SHP77 treated with DMSO at 0.1 percent for 48 hours (cell line): ENCODE measurements at places on chromosomes 1 and 21.

GRCh38 chr1:187655104-187655503 is 826.4 kb downstream of the PLA2G4A start:
- DNase-seq = no peak

DNA sequence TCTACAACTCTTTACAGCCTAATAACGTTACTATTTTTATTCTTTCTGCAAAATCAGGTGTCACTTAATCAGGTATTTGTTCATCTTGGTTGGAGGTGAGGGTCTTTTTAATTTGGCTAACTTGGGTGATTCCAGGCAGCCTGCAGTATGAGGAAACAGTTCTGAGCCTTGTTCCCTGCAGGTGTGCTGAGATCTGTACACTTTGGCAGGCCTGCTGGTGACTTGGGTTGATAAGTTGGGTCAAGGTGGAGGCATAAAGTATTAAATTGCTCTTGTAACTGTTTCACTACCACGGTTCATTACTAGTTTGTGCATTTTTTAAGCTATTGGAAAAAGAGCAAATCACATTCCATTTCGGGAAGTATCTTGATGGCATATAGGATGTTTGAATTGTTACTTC is 10.0 kb downstream of the MAP3K21 start:
- DNase-seq = no peak

GRCh38 chr1:245859493-245860114 is 647.5 kb downstream of the SMYD3 start:
- no peak for DNase-seq

GRCh38 chr1:167675440-167675839 is 45.4 kb downstream of the RCSD1 start:
- no peak for DNase-seq

DNA sequence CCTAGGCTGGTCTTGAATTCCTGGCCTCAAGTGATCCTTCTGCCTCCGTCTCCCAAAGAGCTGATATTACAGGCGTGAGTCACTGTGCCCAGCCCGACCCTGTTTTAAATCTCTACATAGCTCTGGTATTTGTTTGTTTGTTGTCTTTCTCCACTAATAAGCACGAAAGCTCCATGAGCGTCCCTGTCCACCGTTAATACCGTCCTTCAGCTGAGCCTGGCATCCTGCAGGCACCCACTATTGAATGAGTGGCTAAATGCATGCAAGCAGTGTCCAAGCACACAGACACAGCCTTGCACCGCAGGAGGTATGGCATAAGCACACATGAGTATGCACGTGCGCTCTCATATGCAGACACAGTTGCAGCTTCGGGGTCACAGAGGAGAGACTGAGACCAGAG is 4.5 kb upstream of the COL16A1 start:
- DNase-seq = no peak

DNA sequence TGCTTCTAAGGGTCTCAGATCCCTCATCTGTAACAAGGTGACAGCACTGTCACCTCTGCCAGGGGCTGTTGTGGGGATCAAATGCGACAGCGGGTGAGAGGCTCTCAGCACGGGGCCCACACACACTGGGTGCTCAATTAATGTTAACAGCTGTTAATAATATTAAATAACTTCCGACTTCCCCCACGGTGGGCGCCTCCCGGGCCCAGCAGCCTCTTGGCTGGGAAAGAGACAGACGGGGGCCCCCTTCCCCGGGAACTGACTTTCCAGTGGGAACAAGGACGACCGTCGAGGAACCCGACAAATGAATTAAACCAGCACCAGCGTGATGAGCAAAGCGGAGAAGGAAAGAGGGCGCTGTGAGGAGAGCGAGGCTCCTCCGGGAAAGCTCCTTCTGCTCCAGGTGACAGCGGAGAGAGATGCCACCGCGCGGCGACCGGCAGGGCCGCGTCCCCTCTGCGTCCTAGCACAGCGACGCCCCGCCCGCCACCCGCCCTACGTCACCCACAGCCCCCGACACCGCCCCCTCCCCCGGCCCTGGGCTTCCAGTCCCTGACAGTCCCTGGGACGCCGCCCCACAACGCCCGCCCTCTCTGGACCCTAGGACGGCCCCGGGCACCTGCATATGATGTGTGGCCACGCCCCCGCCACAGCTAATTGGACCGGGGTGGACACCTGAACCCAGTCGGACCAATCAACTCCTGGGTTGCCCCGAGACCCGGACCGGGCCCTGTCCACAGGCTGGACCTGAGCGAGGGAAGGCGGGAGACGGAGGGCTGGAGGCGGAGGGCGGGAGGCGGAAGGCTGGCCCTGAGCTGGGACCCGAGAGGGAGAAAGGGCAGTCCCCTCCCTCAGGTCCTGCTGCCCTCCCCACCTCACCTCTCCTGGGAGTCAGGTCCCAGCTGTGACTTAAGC is 38.2 kb downstream of the MATN1 start:
- no peak for DNase-seq

GRCh38 chr1:246622035-246622652 is 55.9 kb downstream of the CNST start:
- no peak for DNase-seq

DNA sequence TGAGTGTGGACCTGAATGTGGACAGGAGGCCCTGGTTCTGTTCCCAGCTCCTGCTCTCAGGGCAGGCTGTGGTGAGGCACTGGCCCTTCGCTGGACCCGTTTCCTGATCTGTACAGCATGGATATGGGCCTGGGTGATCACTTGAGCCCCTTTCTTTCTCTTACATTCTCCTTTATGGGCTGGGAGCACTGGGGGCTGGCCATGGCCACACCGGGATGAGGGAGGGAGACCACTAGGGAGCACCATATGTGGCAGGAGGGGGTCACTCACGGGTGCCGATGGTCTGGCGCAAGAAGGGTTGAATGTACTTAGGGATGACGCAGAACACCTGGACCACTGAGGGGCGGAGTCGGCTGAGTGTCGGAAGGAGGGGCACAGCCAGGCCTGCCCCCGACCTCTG is 2.7 kb downstream of the DCST2 start:
- no peak for DNase-seq

- DNase-seq = no peak
Measured at GRCh38 chr1:44790968-44791801, 3.2 kb upstream of the BEST4 start.
